Ureter (tissue), 1 donor: ENCODE measurements at places on chromosomes 1 and 21. TPM values are rescaled to one million over a fixed set of nuclear protein-coding genes. Genes with fewer than 3 reads are reported as not detected.

DNA sequence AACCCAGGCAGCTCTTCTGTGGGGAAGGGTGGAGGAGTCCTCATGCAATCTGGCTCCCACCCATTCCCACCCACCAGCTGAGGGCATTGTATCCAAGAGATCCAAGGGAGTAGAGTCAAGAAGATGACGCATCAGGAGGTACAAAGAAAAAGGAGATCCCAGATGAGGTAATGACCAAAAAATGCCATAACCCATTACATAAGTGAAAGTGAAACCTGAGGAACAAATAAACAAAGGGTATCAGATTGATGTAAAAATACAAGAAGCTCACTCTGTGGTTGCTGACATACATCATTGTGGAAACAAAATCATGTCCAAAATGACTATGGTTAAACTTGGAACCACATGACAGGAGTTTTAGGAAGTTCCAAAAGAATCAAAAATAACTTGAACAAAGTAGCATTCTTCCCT lies 42.5 kb downstream of the CCN1 start:
- no peak for DNase-seq

DNA sequence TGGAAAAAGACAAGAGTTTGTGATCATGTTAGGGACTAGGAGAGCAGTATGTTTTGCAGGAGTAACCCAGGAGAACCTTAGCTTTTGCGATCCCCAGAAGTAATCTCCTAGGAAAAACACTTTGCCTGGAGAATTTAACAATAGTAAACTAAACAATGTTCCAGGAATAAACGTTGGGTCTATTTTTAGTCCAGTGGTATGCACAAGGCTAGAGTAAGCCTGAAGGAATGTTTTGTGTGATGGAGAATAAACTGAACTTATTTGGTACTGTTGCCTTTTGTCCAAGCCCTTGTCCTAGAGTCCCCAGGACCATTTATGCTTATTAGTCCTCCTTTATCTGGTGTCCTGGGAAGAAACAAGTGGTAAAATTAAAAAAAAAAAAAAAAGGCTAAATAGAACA lies 28.7 kb upstream of the RGS5 start:
- no peak for DNase-seq

GRCh38 chr1:110620250-110620615 lies 14.1 kb upstream of the KCNA2 start:
- DNase-seq: no peak

- DNase-seq: no peak
These were observed 35.8 kb downstream of the ECE1 start for GRCh38 chr1:21254335-21254951.

DNA sequence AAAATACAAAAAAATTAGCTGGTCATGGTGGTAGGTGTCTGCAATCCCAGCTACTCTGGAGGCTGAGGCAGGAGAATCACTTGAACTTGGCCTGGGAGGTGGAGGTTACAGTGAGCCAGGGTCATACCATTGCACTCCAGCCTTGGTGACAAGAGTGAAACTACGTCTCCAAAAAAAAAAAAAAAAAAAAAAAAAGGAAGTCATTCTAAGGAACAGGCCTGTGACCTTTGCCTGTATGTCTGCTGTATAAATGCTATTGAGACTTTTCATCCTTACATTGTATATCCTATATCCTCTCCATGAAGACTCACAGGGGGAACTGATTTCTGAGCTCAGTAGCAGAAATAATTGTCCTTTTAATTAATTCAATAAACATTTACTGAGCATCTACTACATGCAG lies 7.5 kb upstream of the CTPS1 start:
- no peak for DNase-seq

DNA sequence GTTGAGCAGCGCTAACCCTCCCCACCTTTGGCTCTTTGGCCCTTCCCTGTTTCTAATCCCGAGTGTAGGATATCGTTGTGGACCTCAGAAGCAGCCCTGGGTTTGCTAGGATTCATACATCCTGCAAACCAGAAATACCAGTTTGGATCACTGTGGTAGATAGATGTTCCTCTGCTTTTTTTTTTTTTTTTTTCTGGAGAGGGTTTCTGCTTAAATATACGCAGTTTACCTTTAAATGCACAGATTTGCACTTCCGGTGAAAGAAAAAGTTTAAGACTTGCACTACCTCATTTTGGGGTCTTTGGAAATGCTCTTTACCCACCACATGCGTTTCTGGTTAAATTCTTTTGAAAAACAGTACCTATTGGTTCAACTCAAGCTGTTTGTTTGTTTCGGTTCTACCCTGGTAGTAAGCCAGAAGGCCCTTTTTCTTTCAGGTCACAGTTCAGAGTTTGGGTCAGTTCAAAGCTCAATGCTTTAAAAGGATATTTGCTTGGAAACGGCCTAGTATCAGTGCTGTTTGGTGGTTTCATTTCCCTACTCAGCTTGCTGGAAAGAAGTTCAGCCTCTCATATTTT lies 908 bp downstream of the DDI2 start:
- no peak for DNase-seq

DNA sequence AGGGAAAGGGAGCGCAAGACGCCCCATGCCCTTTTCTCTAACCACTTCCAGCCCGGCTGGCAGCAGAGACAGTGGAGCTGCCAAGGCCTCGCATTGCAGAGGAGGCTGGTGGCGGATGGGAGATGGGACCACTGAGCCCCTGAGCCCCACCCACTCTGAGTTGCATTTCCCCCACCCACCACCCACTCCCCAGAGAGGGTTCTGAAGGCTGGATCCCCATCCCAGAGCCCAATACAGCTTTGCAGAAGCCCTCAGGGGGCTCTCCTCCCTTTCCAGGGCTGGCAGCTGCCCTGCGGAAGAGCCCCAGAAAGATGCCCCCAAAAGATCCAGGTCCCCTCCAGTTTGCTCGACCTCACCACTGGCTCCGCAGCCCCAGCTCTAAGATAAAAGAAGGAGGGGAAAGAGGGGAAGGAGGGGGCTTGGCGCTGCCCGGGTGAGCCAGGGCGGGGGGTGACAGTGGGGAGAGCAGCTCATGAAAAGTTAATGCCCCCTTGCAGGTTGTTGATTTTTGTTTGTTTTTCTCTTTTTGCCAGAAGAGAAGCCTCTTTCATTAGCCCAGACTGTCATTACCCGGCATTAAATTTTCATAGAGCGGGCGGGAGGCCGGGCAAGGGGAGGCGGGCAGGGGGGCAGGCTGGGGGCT lies 38.4 kb upstream of the CASZ1 start:
- no peak for DNase-seq

DNA sequence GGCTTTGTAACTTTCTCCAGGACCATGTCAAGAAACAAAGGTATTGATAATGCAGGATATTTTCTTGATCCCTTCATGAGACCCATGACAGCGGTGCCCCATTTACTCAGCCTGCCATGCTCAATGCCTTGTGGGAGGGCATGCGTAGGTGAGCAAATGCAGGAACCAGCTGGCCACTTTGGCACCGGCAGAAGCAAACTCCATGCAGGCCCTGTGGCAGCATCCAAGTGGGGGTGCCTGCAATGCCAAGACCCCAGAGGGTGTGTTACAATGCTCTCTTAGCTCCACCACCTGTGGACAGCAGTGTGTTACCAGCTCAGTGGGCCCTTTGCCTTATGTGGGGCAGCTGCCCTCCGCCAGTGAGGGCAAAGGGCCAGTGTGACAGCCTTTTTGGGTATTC lies 108.1 kb downstream of the ATP1B1 start:
- no peak for DNase-seq

The PLA2G2D gene
- not detected for total RNA-seq

The AGL gene
- total RNA-seq: 26.4 TPM

The WNT4 gene
- total RNA-seq: 3.7 TPM

The HMCN1 gene
- total RNA-seq: 4.7 TPM
